ENCODE measurements at places on chromosomes 1 and 21.

DNA sequence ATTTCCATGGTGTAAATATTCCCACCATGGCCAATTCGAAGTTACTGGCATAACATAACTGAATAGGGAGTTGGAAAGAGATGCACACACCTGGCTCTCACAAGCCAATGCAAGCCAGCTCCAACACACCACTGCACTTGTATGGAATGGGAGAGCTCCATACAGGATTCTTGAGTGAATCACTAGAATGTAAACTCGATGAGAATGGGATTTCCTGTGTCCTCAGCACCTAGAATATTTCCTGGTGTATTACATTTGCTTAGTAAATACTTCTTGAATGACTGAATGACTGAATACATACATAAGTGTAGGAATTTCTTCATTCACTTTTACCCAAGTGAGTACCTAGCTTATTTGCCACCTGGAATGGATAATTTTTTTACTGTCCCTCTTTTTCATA, 16.2 kb upstream of the PPIE start:
- no peak for ATAC-seq

DNA sequence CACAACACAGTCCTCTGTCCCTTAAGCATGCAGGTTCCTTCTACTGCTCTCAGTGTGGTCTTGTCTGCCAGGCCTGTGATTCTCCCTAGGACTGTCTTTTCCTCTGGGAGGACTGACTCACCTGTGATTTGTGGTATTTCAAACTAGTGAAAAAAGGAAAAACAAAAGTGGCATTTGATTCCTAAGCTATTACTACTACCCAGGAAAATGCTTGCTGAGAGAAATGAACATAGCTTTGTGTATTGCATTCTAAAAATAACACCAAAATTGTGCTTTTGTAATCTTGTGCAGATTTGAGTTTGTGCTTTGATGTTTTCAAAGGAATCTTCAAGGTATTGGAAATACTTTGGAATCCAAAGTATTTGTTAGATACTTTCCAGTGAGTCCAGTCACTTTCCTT, 57.0 kb downstream of the GPR161 start:
- ATAC-seq: no peak

DNA sequence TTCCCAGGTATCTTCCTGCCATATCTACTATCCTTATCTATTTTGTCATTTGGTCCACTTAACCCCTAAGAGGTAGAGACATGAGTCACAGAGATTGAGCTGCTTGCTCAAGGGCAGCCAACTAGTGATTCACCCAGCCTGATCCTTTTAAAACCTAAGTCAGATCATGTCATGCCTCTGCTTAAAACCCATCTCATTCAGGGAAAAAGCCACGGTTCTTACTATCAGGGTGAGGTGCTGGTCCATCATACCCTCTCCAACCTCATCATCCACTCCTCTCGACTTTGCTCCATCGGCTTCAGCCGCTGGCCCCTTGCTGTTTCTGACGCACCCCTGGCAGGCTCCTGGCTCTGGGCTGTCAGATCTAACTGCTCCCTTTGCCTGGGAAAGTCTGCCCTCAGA, 14.4 kb upstream of the PPP1R15B start:
- peak; percentile 77 for ATAC-seq

GRCh38 chr1:161260376-161261260, 2.1 kb downstream of the PCP4L1 start:
- peak; percentile 51 for ATAC-seq

DNA sequence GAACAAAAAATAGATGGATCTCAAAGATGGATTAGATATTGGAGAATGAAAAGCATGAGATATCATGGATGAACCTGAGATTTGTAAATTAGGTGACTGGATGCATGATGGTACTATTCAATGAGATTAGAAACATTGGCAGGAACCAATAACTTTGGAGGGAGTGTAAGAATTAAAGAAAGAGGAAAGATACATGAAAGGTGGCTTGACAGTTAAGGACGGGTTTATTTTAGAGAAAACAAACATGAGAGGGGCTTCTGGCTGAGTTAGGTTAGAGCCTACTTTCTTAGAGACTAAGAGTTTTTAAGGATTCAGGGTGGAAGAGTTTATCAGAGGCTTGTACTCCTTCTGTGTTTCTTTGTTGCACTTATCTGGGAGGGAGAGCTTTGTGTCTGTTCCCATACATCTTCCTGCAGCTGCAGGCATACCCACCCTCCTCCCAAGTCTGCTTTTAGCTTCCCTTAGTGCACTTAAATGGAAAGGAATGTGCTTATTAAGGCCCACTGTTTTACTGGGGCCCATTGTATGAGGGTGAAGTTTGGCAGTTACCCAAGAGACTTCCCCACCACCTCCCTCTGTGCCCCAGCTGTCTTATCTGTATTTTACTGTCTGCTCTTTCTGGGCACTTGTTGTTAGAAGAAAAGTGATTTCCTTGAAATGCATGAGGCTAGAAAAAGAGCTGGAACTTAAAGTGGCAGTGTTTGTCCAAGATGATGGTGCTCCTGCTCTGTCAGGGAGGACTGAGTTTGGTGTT, 26.1 kb upstream of the CR2 start:
- ATAC-seq: no peak
